CD4-positive, CD25-positive, alpha-beta regulatory T cell (primary cell): ENCODE measurements at places on chromosomes 1 and 21. TPM values are rescaled to one million over a fixed set of nuclear protein-coding genes. Genes with fewer than 3 reads are reported as not detected.

DNA sequence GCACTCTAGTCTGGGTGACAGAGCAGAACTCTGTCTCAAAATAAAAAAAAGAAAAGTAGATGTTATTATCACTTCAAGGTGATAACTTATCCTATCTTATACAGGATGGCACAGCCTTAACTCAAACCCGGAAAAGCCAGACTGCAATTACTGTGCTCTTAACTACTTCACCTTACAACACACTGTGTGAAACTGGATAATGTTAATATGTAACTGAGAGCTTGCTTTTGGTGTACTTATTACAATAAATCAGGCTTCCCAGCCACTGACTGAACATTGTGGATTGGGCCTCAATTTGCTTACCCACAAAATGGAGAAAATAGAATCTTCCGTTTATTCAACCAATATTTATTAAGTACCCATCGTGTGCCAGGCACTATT lies 1.4 kb downstream of the ORC1 start:
- no peak for DNase-seq

- DNase-seq, result no peak
Measured at GRCh38 chr1:20211511-20211931, 25.2 kb upstream of the PLA2G2C start.

- no peak for DNase-seq
Measured at GRCh38 chr21:35324372-35325220, 275.5 kb upstream of the RUNX1 start.

- DNase-seq, result no peak
Measured at GRCh38 chr1:207034998-207035397, 2.4 kb upstream of the C1orf116 start.

- DNase-seq, result peak; percentile 96
Measured at GRCh38 chr1:26126321-26127084, 14.9 kb downstream of the PDIK1L start.

DNA sequence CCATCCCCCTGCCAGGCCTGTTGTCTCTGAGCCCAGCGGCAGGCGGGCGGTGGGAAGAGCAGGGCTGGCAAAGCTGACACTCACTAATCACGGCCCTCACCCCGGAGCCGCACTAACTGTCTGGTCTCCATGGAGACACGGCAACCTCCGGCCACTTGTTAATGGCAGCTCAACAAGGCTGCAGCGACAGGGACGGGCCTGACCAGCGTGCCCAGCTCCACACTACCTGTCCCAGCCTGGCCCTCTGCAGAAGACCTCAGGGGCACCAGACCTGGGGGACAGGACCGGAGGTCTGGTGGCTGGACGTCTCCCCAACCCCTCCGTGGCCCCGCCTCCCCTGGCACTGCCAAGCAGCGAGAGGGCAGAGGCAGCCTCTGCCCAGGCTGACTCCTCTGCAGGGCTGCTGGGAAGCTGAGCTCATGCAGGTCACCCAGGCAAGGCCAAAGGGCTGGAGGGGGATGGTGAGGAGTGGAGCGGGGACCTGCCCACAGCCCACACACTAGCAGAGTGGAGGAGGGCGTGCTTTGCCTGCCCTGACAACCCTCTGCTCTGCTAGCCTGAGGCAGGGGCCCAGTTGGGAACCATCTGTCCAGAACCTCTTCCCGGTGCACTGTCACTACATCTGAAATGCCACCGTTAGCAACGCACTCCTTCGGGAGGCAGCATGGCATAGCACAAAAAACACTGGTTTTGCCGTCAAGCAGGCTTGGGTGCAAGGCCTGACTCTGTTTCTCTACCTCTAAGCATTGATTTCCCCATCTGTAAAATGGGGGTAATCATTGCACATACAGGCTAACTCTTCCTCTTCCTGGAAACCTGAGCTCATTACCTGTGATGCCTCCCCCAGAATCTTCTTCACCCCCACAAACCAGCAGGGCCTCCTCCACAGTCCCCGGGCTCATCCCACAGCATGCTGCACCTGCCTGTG lies 29.6 kb upstream of the WASF2 start:
- DNase-seq, result no peak

DNA sequence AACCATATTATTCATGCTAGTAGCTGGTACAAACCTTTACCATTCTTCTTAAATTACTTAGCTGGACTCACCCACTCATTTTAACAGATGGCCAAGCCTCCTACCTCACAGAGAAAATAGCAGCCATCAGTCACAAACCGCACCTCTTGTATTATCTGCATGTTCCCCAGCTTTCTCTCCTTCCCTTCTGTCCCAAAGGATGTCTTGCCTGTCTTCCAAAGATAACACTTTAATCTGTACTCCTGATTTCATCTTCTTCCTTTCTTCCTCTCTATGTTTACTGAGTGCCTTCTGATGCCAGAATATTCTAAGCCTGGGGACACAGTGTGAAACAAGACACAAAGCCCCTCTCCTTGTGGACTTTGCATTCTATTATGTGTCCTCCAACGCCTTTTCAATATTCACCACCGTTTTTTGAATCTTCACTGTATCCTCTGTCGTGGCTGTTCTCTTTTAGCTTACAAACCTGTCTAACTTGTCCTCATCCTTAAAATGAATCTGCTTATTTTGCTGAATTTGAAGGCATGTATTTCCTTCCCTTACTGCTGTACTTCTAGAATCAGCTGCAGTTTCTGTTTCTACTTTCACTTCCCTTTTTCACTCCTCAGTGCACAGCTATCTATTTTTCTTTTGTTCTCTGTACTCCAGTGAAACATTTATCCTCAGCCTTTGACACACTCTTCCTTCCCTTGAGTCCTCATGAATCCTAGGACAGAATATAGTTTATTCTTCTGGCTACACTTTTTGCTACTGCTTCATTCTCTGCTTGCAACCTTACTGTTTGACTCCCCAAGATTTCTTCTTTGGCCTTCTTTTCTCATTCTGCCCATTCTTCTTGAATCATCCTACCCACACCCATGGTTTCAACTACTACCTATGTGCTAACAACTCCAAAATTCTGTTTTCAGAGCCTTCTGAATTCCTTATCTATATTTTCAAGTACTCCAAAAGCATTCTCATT lies 216.9 kb upstream of the SAMSN1 start:
- DNase-seq, result peak; percentile 78

DNA sequence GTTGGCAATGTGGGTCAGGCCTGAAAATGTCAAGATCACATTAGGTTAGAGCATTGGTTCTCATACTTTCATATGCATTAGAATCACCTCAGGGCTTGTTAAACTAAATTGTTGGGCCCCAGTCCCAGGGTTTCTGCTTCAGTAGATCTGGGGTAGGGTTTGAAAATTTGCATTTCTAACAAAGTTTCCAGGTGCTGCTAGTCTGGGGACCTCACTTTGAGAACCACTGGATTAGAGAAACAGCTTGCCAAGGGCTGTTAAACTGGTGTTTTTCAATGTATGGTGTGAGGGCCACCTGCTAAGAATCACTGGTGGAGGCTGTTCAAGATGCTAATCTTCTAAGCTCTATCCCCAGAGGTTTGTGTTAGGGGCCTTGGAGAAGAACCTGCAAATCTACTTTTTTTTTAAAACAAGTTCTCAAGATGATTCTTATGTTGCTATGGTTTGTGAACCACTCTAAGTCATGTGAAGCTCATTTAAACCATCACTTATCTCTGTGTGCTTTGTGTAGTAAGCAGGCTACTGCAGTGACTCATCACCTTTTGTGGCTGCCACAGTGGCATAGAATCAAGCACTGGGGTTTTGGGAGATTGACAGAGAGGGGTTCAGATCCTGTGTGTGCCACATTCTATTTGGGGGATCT lies 152.2 kb downstream of the S1PR1 start:
- peak; percentile 27 for DNase-seq

The KIF14 gene
- 0.59 TPM for total RNA-seq

The LCE6A gene
- total RNA-seq, result not detected
